ENCODE measurements at places on chromosomes 7 and 10. TPM values are rescaled to one million over a fixed set of nuclear protein-coding genes. Genes with fewer than 3 reads are reported as not detected.

The LRRN3 gene
- 0.84 TPM for total RNA-seq

The SLC39A12 gene
- total RNA-seq: not detected

The UPK3BL2 gene
- 0.45 TPM for total RNA-seq

The SEM1 gene
- total RNA-seq: 18.7 TPM

The TET1 gene
- 1.8 TPM for total RNA-seq

The HIF1AN gene
- 6.9 TPM for total RNA-seq

The TUBB8 gene
- not detected for total RNA-seq

The MCU gene
- total RNA-seq: 24.4 TPM

The CLCN1 gene
- under 0.01 TPM for total RNA-seq

The JCAD gene
- total RNA-seq: 1.8 TPM

The COL13A1 gene
- 24.4 TPM for total RNA-seq

The TSPAN33 gene
- total RNA-seq: 0.67 TPM

The CYP2E1 gene
- total RNA-seq: not detected

The RSPH10B2 gene
- total RNA-seq: not detected

The NUDT13 gene
- 2.1 TPM for total RNA-seq

The ATG9B gene
- total RNA-seq: not detected

The ABCA13 gene
- not detected for total RNA-seq

The FGFR2 gene
- 0.34 TPM for total RNA-seq

The FAM180A gene
- total RNA-seq: 11.1 TPM

The HOXA9 gene
- 1.5 TPM for total RNA-seq

The NXPH1 gene
- not detected for total RNA-seq

The CAMK2B gene
- not detected for total RNA-seq

The MRLN gene
- not detected for total RNA-seq

The GTPBP10 gene
- 17.5 TPM for total RNA-seq

The TMEM213 gene
- total RNA-seq: not detected

The AQP1 gene
- total RNA-seq: 0.45 TPM

All from bronchus fibroblast of lung (primary cell).